ENCODE measurements at places on chromosomes 1 and 21. TPM values are rescaled to one million over a fixed set of nuclear protein-coding genes. Genes with fewer than 3 reads are reported as not detected.

TMEM52 gene
- 1.6 TPM for total RNA-seq

NHLH1 gene
- not detected for total RNA-seq

RRAGC gene
- total RNA-seq, result 19.7 TPM

MXRA8 gene
- total RNA-seq, result 93.4 TPM

GUCA2A gene
- total RNA-seq, result not detected

OR2T1 gene
- not detected for total RNA-seq

HCRTR1 gene
- total RNA-seq, result not detected

AGMAT gene
- total RNA-seq, result 0.33 TPM

BSND gene
- total RNA-seq, result 0.15 TPM

ITLN2 gene
- not detected for total RNA-seq

KCNN3 gene
- 0.96 TPM for total RNA-seq

SSX2IP gene
- 1.1 TPM for total RNA-seq

ANXA9 gene
- 3.6 TPM for total RNA-seq

BRDT gene
- total RNA-seq, result not detected

ERVH48-1 gene
- total RNA-seq, result not detected

Data from breast epithelium (tissue), 4 donors.